Right atrium auricular region (tissue), 2 donors: ENCODE measurements at places on chromosomes 12 and 14. TPM values are rescaled to one million over a fixed set of nuclear protein-coding genes. Genes with fewer than 3 reads are reported as not detected.

GRCh38 chr14:101187816-101188570 lies 284.5 kb upstream of the RTL1 start:
- no peaks in the 10 kb centered on the region for H3K4me1 ChIP-seq
- no peaks in the 10 kb centered on the region for H3K36me3 ChIP-seq

DNA sequence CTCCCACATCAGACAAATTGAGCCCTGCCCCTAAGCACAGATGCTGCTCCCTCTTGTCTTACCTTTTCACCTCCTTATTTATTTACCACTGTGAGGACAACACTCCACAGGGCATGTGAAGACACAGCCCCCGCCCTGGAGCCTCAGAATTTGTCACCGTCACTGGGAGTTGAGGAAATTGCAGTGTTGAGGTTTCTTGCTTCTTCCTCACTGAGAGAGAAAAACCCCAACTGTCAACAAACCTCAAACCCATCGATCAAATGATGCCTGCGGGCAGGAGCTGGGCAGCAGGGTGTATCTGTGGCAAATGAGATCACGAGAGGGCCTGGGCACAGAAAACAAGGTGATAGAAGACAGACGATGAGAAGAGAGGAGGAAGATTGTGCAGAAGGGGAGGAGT lies 30.5 kb upstream of the PLEKHG3 start:
- no peaks in the 10 kb centered on the region for H3K36me3 ChIP-seq
- no peak for DNase-seq
- H3K4me1 ChIP-seq: no peaks in the 10 kb centered on the region

GRCh38 chr14:50303744-50304471 lies 8.1 kb downstream of the L2HGDH start:
- H3K27ac ChIP-seq: no peak overlapping the region
- no peak for DNase-seq
- no peaks in the 10 kb centered on the region for H3K27me3 ChIP-seq

GRCh38 chr12:126083926-126084325 lies 1018.7 kb downstream of the AACS start:
- no peaks in the 10 kb centered on the region for H3K36me3 ChIP-seq
- no peaks in the 10 kb centered on the region for H3K4me1 ChIP-seq
- DNase-seq: no peak
- H3K27ac ChIP-seq: no peak overlapping the region
- H3K27me3 ChIP-seq: no peaks in the 10 kb centered on the region
- no peak overlapping the region for H3K4me3 ChIP-seq

GRCh38 chr14:38079886-38080285 lies 127.8 kb upstream of the SSTR1 start:
- H3K27me3 ChIP-seq: no peaks in the 10 kb centered on the region
- no peaks in the 10 kb centered on the region for H3K4me1 ChIP-seq
- no peaks in the 10 kb centered on the region for H3K36me3 ChIP-seq
- DNase-seq: no peak
- no peak overlapping the region for H3K4me3 ChIP-seq

- no peak overlapping the region for H3K4me3 ChIP-seq
- no peaks in the 10 kb centered on the region for H3K36me3 ChIP-seq
- H3K27me3 ChIP-seq: no peaks in the 10 kb centered on the region
- no peak overlapping the region for H3K27ac ChIP-seq
These were observed 6.2 kb upstream of the DCAF11 start for GRCh38 chr14:24108336-24108874.

- DNase-seq: no peak
- no peaks in the 10 kb centered on the region for H3K27me3 ChIP-seq
- H3K27ac ChIP-seq: peak overlapping the region; percentile 87
- H3K4me1 ChIP-seq: peaks cover 35% of the 10 kb centered on the region
- no peaks in the 10 kb centered on the region for H3K36me3 ChIP-seq
These were observed 2.2 kb downstream of the PITPNM2 start for GRCh38 chr12:123148655-123149054.

- H3K4me1 ChIP-seq: no peaks in the 10 kb centered on the region
- DNase-seq: no peak
- H3K27ac ChIP-seq: no peak overlapping the region
- H3K36me3 ChIP-seq: no peaks in the 10 kb centered on the region
These were observed 26.9 kb downstream of the PRORP start for GRCh38 chr14:35149239-35149638.

DNA sequence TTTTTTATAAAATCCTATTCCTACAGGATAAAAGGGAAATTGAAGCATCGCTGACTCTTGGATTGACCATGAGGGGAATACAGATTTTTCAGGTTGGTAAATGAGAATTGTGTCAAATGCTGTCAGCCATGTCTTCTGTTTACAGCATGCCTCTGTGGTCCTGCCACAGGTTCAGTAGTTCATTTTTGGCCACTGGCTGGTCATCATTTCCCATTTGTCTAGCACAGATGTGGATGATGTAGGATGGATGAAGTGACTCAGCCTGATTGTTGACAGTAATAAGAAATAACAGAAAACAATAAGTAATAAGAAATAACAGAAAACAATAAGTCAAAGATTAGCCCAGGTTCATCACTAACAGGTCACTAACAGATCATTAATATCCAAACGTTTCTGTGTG lies 59.8 kb downstream of the FRMD6 start:
- H3K4me1 ChIP-seq: no peaks in the 10 kb centered on the region
- peaks cover 6% of the 10 kb centered on the region for H3K36me3 ChIP-seq
- H3K4me3 ChIP-seq: no peak overlapping the region
- H3K27me3 ChIP-seq: no peaks in the 10 kb centered on the region

GRCh38 chr14:69079747-69080146 lies 73.2 kb downstream of the DCAF5 start:
- no peak for DNase-seq
- H3K27me3 ChIP-seq: no peaks in the 10 kb centered on the region
- H3K27ac ChIP-seq: peak overlapping the region; percentile 31

- H3K4me1 ChIP-seq: no peaks in the 10 kb centered on the region
- no peaks in the 10 kb centered on the region for H3K27me3 ChIP-seq
- no peak overlapping the region for H3K27ac ChIP-seq
- H3K36me3 ChIP-seq: no peaks in the 10 kb centered on the region
- no peak for DNase-seq
These were observed 444.1 kb downstream of the RAD51B start for GRCh38 chr14:68263563-68264259.

DNA sequence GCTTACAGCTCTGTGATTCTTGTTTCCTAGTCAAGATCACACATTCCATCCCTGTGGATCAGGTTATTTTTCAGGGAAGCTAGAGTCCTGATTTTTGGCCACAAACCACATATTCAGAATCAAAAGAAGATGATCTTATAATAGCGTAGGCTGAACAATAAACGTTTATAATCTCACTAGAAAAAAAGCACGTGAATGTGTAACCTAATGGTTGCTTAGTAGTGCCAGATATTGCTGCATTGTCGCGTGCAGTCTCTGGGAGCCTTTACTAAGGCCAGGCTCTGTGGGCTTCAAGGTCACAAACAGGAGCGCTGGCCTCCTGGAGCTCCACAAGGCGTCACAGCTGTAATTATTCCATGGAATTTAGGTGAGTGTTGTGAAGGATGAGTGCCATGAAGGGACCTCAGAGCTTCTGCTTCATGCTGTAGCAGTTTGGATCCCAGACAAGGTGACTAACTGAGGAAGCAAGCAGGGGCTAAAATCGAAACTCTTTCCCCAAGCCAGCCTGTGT lies 17.4 kb downstream of the CDKN1B start:
- no peaks in the 10 kb centered on the region for H3K36me3 ChIP-seq
- no peaks in the 10 kb centered on the region for H3K27me3 ChIP-seq

DNA sequence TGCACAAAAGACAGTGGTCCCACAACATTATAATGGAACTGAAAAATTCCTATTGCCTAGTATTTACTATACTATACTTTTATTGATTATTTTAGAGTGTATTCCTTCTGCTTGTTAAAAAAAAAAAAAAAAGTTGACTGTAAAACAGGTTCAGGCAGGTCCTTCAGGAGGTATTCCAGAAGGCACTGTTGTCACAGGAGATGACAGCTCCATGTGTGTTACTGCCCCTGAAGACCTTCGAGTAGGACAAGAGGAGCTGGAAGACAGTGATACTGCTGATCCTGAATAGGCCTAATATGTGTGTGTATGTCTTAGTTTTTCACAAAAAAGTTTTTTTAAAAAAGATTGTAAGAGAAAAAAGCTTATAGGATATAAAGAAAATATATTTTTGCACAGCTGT lies 12.3 kb downstream of the UBE2N start:
- no peaks in the 10 kb centered on the region for H3K36me3 ChIP-seq
- no peak for DNase-seq
- H3K27me3 ChIP-seq: no peaks in the 10 kb centered on the region

DNA sequence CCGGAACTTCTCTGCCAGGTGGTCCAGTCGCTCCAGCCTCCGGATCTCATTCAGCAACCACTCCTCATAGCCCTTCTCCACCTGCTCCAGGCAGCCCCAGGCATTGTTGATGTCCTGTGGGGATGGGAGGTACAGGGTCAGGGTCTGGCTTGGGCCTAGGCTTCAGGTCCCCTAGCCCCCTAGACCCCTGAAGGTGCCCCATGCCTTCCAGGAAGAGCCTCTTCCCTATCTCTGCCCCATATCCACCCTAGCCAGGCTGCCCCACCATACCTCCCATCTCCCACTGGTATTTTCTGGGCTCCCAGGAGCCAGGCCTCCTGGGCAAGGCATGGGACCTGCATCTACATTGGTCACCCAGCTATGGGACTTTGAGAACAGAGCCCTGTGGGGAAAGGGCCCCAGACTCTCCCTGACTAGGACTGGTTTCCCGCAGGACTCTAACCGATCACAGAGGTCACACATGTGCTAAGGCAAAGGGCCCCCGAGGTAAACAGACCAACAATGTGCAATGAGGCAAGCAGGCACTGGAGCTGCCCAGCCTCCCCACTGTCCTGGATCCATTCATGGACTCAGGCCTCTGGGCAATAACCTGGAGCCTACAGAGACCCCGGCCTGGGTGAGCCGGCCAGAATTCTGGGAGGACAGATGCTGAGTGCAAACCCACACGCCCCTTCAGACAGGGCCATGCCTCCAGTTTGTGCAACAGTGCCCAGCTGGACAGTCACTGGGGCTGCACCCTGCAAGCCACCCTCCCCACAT lies 88.8 kb downstream of the ACTN1 start:
- H3K4me1 ChIP-seq: peaks cover 28% of the 10 kb centered on the region
- no peaks in the 10 kb centered on the region for H3K27me3 ChIP-seq
- no peak overlapping the region for H3K4me3 ChIP-seq
- peaks cover 96% of the 10 kb centered on the region for H3K36me3 ChIP-seq

DNA sequence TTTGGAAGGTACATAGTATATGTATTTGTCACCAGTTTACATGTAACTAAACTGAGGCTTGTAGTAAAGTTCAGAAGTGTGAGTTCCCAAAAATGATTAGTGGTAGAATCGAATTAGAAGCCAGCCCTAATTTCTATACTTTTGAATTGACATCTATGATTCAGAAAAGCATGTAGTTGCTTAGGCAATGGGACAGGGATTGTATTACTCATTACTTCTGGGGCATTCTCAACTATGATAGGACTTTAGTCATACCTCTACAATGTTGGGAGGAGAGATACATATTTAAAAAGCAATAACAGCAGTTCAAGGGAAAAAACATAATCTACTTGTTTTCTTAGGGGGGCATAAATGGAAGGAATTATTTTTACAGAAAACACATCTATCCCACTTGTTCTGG lies 277.9 kb upstream of the E2F7 start:
- no peaks in the 10 kb centered on the region for H3K36me3 ChIP-seq
- no peak for DNase-seq
- peaks cover 32% of the 10 kb centered on the region for H3K4me1 ChIP-seq

Gene SLC5A8
- not detected for total RNA-seq

Gene CTSG
- total RNA-seq: not detected

Gene EPYC
- not detected for total RNA-seq

Gene PLEKHG7
- not detected for total RNA-seq

Gene NANOG
- total RNA-seq: not detected

Gene MANSC1
- total RNA-seq: 16.5 TPM

Gene KRT79
- total RNA-seq: not detected

Gene MUCL1
- not detected for total RNA-seq
